ENCODE measurements at places on chromosomes 7 and 10.

GRCh38 chr10:51772387-51772786 lies 73.0 kb upstream of the CSTF2T start:
- DNase-seq, result no peak
- H3K27me3 ChIP-seq, result no peaks in the 10 kb centered on the region
- no peaks in the 10 kb centered on the region for H3K4me1 ChIP-seq
- H3K27ac ChIP-seq, result no peak overlapping the region
- no peak overlapping the region for H3K4me3 ChIP-seq
- no peaks in the 10 kb centered on the region for H3K36me3 ChIP-seq

- DNase-seq, result no peak
- H3K4me1 ChIP-seq, result no peaks in the 10 kb centered on the region
- H3K27ac ChIP-seq, result no peak overlapping the region
- H3K36me3 ChIP-seq, result no peaks in the 10 kb centered on the region
- H3K27me3 ChIP-seq, result no peaks in the 10 kb centered on the region
- no peak overlapping the region for H3K4me3 ChIP-seq
Measured at GRCh38 chr10:88125766-88126165, 262.3 kb downstream of the PTEN start.

GRCh38 chr10:5618829-5619228 lies 47.6 kb downstream of the ASB13 start:
- H3K36me3 ChIP-seq, result no peaks in the 10 kb centered on the region
- H3K27ac ChIP-seq, result peak overlapping the region; percentile 91
- peaks cover 6% of the 10 kb centered on the region for H3K4me1 ChIP-seq
- no peak for DNase-seq
- no peak overlapping the region for H3K4me3 ChIP-seq
- no peaks in the 10 kb centered on the region for H3K27me3 ChIP-seq

GRCh38 chr10:15609246-15609645 lies 110.5 kb downstream of the ITGA8 start:
- no peak for DNase-seq
- no peaks in the 10 kb centered on the region for H3K27me3 ChIP-seq
- H3K4me1 ChIP-seq, result no peaks in the 10 kb centered on the region
- H3K4me3 ChIP-seq, result no peak overlapping the region

DNA sequence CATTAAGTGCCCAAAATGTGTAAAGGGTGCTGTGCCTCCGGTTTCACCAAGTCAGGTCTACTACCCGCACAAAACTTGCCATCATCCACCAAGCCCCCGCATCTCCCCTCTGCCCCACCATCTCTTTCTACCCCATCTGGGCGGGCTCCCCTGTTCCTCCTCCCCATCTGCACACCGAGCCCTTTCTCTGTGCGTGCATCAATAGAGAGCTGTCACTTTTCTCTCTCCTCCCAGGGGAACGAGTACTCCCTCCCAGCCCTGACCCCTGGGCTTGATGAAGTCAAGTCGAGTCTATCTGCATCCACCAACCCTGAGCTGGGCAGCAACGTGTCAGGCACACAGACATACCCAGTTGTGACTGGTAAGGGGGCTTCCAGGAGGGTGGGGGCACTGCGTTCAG lies 63.5 kb downstream of the PAX2 start:
- no peak for DNase-seq
- no peak overlapping the region for H3K27ac ChIP-seq
